ENCODE measurements at places on chromosomes 12 and 14.

DNA sequence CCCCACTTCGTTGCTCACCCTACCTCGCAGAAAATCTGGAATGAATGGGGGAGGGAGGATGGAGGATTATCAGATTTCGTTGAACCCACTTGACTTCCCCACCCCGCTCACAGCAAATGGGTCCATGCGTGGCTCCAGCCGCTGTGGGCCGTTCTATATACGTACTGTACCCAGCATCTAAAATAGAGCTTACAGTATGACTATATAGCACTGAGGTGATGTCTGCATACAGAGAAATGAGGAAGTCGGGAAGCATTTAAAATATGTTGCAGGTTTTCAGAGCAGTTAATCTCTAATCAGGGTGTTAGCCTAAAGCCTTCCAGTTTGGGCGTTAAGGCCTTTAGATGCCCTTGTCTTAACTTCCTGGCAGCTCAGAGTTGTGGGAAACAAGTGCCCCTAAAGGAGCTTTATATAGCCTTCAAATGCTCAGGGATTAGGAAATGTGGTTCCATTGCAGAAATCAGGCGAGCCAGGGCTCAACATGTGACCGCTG, 1.4 kb downstream of the BICDL1 start:
- peak; percentile 40 for DNase-seq

- DNase-seq = no peak
Observed at GRCh38 chr12:90305379-90305778, 596.7 kb upstream of the ATP2B1 start.

DNA sequence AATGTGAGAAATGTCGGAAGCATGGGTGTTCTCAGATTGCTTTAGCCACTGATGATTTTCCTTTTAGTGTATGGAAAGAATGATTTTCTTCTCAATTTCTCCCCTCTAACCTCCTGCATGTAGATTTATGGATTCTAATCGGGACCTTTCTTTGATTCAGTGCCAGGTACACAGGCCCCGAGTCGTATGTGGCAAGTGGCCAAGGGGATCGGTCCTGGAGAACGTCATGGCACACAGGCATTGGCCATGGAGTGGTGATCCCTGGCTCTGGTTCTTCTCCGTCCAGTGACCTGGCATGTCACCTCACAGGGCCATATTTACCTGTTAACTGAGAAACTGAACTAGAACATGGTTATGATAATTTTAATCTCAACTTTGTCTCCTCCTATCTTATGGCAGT, 58.1 kb downstream of the ETV6 start:
- DNase-seq = no peak

DNA sequence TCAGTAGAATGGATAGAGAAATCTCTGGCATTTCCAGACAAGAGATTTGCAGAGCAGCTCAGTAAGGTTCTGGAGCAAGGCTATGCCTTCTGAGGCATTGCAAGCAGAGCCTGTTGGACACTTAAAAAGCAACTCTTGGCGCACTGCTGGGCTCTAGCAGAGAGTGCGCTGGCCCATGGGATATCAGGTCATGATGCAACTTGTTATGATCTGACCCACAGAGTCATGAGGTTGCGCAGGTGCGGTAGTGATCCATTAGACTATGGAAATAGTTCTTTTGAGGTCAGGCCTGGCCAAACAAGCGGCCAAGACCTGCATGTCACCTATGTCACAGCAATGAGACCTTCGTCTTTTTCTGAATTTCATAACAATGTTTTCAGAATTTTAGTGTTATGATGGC, 168.6 kb downstream of the TMTC3 start:
- no peak for DNase-seq

- DNase-seq = no peak
Observed at GRCh38 chr14:29897181-29897580, 30.5 kb downstream of the PRKD1 start.

DNA sequence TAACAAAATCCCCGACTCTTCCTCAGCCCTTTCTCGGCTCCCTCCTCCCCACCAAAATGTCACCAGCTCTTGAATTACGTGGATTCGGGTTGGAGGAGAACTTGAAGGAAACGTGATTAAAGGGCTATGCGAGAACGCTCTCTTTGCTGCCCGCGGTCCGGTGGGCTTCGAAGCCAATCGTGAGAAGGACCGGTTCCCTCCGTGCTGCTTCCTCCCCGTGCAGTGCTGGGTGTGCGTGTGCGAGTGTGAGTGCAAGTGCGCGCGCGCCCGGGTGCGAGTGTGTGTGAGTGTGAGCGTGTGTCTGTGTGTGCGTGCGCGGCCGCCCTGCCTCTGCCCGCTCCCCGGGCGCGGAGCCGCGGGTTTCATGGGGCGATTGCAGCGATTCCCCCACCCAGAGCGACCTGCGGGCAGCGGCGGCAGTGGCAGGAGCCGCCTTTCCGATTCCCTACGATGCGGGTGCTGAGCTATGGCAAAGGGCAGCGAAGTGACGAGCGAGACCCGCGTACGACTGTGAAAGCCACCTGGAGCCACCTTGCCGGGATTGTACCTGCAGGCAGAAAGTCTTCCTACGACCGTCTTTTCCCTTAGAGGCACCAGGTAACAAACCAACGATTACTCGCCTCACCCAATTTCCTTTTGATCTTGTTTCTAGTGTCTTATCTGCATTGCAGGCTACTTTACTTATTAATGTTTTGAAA, 1.4 kb downstream of the LRFN5 start:
- no peak for DNase-seq

- no peak for DNase-seq
Observed at GRCh38 chr12:52011602-52012214, 5.0 kb downstream of the TAMALIN start.

All from Kasumi-1 (cell line).